ENCODE measurements at places on chromosomes 3 and 15.

- no peak for DNase-seq
Measured at GRCh38 chr3:48187579-48188265, 495 bp downstream of the CDC25A start.

- peak; percentile 89 for DNase-seq
Measured at GRCh38 chr15:57395292-57395691, 19.0 kb downstream of the CGNL1 start.

DNA sequence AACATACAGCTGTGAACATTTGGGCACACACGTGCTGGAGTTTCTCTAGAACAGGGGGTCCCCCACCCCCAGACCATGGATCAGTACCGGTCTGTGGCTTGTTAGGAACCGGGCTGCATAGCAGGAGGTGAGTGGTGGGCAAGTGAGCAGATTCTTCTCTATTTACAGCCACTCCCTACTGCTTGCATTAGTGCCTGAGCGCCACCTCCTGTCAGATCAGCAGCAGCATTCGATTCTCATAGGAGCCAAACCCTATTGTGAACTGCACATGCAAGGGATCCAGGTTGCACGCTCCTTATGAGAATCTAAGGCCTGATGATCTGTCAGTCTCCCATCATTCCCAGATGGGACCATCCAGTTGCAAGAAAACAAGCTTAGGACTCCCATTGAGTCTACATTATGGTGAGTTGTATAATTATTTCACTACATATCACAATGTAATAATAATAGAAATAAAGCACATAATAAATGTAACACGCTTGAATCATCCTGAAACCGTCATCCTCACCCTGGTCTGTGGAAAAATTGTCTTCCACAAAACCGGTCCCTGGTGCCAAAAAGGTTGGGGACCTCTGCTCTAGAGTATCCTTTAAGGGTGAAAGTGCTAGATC is 25.8 kb downstream of the CHRM5 start:
- DNase-seq: peak; percentile 44

DNA sequence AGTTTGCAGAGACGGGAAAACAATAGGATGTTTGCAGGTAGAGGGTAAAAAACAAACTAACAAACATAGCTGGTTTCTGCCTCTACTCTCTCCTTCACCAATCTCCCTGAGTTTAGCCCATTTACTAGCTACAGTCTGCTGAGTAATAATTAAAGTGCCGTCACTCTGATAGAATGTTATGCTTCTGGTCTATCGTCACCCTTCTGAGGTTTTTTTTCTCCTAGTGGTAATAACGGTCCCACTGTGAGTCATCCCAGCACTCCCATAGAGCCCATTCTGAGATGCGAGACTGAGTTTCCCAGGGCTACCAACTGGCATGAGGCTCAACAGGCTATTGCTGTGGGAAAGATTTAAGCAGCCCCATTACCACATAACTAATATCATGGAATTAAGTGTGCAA is 56.4 kb downstream of the PLAAT1 start:
- peak; percentile 86 for DNase-seq

GRCh38 chr15:39599871-39600270 is 19.0 kb downstream of the THBS1 start:
- peak; percentile 37 for DNase-seq

GRCh38 chr3:171984883-171985282 is 54.5 kb upstream of the FNDC3B start:
- no peak for DNase-seq

DNA sequence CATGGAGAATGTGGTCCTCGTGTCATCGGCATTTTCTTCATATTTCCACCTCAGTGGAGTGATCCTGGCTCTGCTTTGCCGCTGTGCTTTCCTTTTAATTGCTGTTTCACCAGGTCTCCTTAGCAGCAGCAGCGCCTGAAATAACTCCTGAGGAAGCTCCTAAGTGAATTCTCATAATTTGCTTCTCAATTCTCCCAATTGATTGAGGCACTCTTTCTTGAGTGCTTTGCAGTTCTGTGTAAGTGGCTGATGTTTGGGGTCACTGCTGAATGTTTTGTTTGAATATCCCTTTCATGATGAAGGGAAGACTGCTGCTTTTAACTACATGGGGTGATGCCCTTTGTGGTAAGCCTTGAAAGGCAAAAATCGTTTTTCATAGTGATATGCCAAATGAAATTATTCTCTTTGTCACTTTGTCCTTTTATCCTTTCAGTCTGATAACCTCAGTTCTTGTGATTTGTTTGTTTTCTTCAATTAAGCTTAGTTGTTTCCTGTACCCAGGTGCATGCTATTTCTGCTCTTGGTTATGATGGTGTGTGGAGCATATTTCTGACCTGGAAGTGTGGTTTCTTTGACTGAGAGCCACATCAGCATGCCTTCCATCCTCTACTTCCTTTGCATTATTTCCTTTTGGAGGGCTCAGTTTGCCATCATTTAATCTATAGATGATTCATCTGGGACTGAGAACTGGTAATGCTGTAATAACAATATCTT is 36.7 kb downstream of the HMG20A start:
- DNase-seq: peak; percentile 41

GRCh38 chr3:132236701-132237651 is 80.2 kb upstream of the ACP3 start:
- DNase-seq: no peak

- DNase-seq: no peak
Measured at GRCh38 chr15:55257938-55258337, 31.7 kb downstream of the RAB27A start.

DNA sequence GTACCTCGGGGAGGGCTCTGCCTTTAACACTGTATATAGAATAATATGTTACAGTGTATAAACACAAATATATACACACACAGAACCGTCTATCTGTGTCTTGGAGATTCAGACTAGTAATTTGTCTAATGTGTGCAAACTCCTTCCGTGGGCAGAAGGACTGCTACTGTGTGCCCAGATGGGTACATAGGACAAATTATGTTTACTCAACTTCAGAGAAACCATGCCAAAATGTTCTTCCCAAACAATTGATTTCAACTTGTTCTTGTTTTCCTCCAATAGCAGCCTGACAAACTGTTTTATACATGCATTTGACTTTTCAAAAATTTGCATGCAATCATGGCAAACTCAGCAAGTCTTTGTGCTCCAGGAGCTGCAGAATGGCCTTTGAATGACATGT is 97.5 kb downstream of the FRMD5 start:
- DNase-seq: no peak

- no peak for DNase-seq
Measured at GRCh38 chr15:68770216-68770615, 50.5 kb downstream of the ANP32A start.

- peak; percentile 68 for DNase-seq
Measured at GRCh38 chr3:194740859-194741491, 55.3 kb downstream of the FAM43A start.

DNA sequence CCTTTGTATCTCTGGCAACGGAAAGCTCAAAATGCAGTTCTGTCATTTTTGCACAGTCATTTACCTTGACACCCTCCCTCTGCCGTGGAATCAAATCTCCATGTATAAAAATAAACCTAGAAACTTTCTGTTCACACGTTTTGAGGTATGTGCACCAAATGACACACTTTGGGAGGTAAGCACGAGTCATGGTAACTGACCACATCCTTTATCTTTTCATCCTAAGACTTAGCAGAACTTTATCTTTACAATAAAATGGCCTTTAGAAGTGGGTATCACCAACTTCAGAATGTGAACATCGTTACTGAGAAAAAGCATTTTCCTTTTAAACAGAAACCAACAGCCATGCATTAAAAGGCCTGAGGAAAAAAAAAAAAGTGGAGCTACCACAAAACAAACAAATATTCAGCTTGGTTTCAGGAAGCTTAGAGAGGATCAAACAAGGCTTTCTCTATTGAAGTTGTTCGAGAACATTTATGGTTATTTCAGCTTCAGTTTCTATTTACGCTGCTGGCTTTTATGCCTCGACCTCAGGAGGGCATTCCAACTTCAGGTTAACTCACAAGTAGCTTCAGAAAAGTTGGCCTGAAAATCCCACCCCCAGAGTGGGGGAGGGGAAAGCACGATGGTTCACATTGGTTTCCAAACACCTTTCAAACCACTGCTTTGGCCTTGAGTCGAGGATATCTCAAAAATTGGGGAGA is 171.1 kb upstream of the ICE2 start:
- DNase-seq: peak; percentile 20

GRCh38 chr15:98438326-98438725 is 210.0 kb upstream of the IGF1R start:
- no peak for DNase-seq

DNA sequence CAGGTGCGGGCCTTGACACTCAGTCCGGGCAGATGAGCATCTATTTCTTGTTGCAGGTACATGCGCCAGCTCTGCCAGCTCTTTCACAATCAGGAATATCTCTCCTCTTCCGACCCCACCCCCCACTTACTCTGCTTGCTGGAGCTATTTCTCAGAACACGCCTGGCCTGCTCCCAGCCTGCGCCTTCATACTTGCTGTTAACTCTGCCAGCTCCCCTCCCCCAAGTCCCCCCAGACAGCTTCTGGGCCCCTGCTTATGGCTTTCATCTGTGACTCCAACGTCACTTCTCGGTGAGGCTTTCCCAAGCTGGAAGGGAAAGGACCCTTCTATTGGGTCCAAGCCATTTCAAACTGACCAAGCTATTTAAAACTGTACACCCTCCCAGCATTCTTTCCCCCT is 15.2 kb downstream of the MAGEF1 start:
- no peak for DNase-seq

DNA sequence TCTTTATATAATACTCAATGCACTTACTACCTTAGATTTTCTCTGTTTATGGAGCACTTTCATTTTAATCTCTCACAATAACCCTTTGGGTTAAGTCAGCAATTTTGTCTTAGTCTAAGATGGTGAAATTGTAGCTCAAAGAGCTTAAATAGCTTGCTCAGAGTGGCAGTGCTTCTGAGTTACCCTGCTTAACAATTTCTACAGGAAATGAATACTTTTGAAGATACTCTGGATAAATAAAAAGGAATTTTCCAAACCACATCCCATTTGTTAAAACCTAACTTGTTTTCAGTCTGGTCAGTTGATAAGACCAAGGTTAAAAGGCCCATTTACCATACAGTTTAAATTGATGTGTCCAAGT is 37.2 kb downstream of the HMG20A start:
- DNase-seq: peak; percentile 59

GRCh38 chr3:155664925-155665695 is 79.8 kb downstream of the PLCH1 start:
- DNase-seq: peak; percentile 89

DNA sequence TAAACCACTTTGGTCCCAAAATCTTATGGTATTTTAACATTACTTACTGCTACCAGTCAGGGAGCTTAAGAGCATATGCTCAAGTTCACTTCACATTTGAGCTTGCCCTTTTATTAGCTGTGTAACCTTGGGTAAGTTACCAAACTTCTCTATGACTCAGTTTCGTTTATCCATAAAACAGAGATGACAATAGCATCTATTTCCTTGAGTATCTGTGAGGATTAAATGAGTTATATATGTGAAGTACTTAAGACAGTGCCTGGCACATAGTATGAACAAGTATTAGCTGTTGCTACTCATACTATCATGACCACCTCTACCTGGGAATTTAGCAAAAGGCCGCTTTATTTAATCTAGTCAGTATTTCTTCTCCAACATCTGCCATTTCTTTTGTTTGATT is 5.9 kb downstream of the ATOSA start:
- DNase-seq: no peak

- DNase-seq: peak; percentile 32
Measured at GRCh38 chr15:44545913-44546802, 9.2 kb downstream of the EIF3J start.

DNA sequence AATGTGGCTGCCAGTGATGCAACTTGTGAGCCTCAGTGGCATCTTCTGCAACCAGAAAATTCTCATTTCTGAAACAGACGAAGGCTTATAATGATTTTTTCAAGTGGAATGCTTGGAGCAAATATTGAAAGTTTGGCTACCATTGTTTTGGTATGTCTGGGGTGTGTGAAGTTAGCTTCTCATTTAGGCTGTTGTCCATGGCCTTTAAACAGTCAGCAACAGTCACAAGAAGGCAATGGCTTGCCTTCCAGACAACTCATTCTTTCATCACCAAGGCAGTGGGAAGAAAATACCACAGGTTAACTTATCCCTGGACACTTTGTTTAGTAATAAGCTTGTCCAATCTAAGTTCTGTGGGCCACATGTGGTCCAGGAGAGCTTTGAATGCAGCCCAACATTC is 4.7 kb upstream of the BNC1 start:
- DNase-seq: peak; percentile 44

- DNase-seq: no peak
Measured at GRCh38 chr3:179067839-179068238, 3.8 kb downstream of the ZMAT3 start.

DNA sequence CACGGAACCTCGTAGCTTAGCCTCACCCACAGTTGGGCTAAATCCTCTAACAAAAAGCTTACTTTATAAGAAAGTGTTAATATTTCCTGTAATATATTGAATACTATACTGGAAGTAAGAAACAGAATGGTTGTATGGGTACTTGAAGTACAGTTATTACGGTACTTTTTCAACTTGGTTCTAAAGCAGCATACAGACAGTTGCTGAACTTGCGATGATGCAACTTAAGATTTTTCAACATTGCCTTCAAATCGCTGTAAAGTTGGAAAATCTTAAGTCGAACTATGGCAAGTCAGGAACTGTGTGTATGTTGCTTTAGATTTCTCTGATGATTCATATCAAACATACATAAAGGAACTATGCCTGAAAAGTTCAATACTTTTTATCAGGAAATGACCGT is 204.4 kb upstream of the C2CD4B start:
- no peak for DNase-seq

DNA sequence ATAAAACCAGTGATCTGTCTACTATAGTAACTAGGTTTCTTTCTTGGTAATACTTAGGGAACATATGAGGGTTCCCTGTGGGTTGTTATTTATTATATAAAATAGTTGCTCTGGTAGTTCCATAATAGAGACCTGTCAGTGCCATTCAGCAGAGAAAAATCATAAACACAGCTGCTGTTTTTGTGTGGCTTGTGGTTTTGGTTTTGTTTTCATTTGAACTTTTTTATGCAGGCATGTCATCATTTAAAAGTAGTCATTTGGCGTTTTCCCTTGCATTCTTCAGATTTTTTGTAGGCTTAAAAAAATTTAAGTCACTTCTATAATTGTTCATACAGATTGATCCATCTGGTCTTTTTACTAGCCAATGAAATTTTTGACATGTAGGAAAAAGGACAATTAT is 47.9 kb downstream of the PIK3CA start:
- peak; percentile 89 for DNase-seq

- no peak for DNase-seq
Measured at GRCh38 chr3:10334042-10334441, 13.1 kb upstream of the SEC13 start.

- no peak for DNase-seq
Measured at GRCh38 chr3:170867143-170867937, 2.7 kb downstream of the RPL22L1 start.

- peak; percentile 77 for DNase-seq
Measured at GRCh38 chr15:89740137-89740536, 10.9 kb downstream of the MESP1 start.

DNA sequence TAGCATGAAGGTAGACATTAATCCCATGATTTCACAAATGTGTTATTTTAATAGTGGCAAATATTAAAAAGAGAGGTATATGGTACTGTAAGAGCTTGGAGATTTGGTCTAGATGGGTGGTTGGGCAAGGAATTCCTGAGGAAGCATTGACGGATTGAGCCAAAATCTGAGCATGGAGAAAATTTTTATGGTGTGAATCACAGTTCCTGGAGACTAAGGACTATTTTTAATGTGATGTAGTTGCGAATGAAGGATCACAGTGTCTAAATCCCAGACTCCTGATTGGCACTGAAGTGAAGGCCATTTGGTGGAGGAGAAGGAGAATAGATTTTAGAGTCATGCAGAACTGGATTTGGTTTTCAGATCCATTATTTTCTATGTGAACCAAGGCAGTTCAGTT is 188.7 kb upstream of the FEZF2 start:
- DNase-seq: peak; percentile 53

- peak; percentile 46 for DNase-seq
Measured at GRCh38 chr3:16480861-16481545, 32.5 kb downstream of the RFTN1 start.
